CD14-positive monocyte (primary cell): ENCODE measurements at places on chromosomes 4 and X.

- no peak for DNase-seq
Observed at GRCh38 chr4:25351777-25352416, 25.2 kb upstream of the ANAPC4 start.

GRCh38 chrX:127708155-127708554 lies 344.0 kb downstream of the ACTRT1 start:
- DNase-seq = no peak

- DNase-seq = peak; percentile 65
Observed at GRCh38 chr4:177250056-177250696, 59.5 kb upstream of the NEIL3 start.

DNA sequence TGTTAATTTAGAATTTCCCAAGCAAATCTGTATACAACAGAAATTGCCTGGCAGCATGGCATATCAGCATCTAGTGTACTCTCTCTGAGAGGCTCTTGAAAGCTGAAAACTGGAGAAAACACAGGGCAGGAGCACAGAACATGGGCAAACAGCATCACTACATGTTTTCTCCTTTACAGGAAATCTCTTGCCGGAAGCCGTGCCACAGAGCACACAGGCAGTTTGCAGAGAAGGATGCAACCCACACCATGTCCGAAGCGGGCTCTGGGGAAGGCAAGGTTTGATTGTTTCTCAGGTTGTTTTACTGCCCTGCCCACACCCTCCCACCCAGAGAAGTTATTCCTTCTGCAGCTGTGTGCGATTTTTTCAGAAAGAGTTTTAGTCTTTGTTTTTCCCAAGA lies 41.1 kb upstream of the FAM9C start:
- no peak for DNase-seq

GRCh38 chr4:73867783-73868182 lies 1.4 kb upstream of the CXCL1 start:
- DNase-seq = no peak

- DNase-seq = peak; percentile 1
Observed at GRCh38 chrX:56248492-56248891, 16.3 kb downstream of the KLF8 start.

- no peak for DNase-seq
Observed at GRCh38 chr4:132956962-132957361, 192.1 kb upstream of the PCDH10 start.

- no peak for DNase-seq
Observed at GRCh38 chr4:168854350-168854921, 155.6 kb downstream of the CBR4 start.

DNA sequence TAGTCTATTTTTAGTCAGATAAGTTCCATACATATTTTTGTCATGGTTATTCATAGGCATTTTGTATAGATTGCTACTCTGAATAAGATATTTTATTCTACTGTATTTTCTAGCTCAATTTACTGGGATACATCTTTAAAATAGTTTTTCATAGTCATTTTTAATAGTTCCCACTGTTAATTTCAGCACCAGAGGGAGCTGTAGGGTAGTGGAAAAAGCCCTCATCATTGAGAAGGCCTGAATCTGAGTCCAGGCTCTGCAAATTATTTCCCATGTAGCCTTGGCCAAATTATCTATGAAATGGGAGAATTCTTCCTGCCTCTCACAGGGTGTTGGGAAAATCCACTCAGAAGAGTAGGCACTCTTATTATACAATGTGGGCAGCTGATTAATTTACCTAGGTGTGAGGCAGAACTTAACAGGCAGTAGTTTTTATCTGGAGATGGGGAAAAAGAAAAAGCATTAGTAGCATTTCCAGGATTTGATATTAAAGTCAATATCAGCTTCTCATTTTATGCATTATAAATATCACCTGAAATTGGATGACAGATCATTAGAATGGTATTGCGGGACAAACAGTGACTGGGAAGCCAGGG lies 102.9 kb upstream of the PAQR3 start:
- no peak for DNase-seq

- DNase-seq = peak; percentile 0
Observed at GRCh38 chr4:4182835-4183568, 43.7 kb downstream of the OTOP1 start.

GRCh38 chr4:4362991-4363697 lies 23.8 kb upstream of the NSG1 start:
- no peak for DNase-seq
